ENCODE measurements at places on chromosomes 3 and 15.

DNA sequence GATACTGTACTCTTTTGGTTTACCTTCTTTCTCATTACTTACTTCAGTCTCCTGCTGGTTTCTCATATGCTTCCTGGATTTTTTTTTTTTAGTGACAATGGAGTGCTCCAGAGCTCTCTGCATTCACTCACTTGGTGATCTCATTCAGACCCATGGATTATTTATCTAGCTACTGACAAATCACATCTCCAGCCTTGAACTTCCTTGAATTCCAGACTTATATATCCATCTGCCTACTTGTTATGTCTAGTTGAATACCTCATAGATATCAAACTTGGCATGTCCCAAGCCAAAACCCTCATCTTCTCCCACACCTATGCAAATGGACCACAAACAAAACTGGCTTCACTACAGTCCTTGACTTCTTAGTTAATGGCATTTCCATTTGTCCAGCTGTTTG is 234.7 kb upstream of the ZPLD1 start:
- no peak for DNase-seq

DNA sequence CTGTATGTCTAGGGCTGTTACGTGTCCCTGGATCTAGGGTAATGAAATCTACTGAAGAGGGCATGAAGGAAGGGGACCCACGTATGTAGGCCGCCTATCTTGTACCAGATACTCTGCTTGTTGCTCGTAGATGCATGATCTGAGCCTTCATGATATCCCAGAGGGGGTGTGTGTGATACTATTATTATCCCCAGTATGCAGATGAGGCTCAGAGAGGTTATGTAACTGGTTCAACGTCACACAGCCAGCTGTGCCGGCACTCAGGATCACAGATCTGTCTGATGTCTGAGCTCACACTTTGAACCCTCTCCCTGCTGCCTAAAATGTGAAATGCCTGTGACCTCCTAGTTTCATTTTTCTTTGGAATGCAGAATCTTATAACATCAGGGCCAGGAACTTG is 36.2 kb upstream of the SEC13 start:
- DNase-seq, result no peak

GRCh38 chr15:22806156-22806555 is 19.7 kb downstream of the NIPA1 start:
- no peak for DNase-seq

DNA sequence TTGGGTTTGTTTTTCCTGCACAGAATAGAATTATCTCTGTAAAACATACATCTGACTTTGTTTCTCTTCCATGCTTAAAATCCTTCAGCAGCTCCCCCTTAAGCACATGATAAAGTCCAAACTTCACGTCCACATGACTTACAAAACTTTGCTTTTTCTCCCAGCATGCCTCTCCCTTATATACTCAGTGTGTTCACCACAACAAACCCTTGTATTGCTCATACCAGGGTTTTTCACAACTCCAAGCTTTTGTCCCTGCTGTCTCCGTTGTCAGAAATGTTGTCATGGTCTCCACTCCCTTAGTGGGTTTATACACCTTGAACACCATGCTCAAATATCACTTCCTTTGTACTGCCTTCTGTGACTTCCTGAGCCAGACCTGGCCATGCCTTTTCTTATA is 91.1 kb upstream of the MITF start:
- DNase-seq, result no peak

DNA sequence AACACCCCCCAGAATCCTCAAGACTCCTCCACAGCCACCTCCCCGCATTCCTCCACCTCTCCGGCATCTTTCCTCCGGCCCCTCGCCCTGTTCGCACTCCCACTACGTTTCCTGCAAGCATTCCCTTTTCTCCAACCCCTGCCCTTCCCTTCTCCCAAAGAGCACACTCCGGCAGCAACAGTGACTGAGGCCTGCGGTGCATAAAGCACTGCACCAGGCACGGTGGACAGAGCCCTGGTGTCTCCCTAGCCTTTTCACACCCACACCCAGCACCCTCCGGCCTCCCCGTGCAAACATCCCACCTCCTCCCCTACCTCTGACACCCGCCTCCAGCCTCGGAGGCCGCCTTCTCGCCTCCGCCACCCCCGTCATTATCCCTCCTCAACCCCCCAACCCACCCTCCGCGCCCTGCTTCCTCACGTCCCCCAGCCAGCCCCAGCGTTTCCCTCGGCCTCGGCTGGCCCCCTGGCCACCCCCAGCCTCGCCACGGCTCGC is 577 bp downstream of the ZNF148 start:
- peak; percentile 18 for DNase-seq

GRCh38 chr3:178325330-178325729 is 210.9 kb upstream of the KCNMB2 start:
- DNase-seq, result peak; percentile 3

DNA sequence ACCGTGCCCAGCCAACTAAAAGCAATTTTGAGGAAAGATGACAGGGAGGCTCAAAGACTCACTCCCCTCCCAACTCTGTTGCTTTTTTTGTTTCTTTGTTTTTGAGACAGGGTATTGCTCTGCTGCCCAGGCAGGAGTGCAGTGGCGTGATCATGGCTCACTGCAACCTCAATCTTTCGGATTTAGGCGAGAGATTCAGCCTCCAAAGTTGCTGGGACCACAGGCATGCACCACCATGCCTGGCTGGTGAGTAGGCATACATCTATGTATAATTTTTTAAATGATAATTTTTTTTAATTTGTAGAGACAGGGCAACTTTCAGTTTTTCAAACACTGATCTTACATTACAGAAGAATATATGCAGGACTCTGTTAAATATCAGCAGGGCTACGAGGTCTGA is 15.8 kb upstream of the THUMPD3 start:
- DNase-seq, result no peak

- DNase-seq, result no peak
Measured at GRCh38 chr15:52439470-52439869, 89.2 kb downstream of the MYO5A start.

DNA sequence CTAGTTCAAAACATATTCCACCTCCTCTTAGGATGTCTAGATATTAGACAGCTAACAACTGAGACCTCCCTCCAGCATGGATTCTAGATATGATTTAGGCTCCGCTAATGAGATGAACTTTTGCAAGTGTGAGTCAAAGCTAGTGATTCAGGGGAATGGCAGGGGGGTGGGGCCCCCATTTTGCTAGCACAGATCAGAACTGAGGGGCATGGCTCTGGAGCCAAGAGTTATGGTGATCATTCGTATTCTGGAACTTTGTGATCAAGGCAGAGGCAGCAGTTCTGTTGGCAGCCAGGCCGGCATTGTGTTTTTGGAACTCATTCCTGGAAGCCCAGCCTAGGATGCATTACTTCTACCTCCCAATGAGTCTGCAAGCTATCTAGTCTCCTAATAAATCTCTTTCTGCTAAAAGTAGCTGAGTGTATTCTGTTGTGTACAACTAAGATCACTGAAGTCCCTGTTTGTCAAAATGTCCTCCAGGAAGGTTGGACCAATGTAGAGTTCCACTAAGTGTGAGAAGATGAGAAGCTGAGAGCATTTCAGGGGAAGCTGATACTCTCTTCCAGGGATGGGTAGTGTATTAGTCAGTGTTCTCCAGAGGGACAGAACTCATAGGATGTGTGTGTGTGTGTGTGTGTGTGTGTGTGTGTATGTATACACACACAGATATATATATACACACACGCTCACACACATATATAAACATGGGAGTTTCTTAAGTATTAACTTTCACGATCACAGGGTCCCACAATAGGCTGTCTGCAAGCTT is 312.7 kb downstream of the TLE3 start:
- no peak for DNase-seq

DNA sequence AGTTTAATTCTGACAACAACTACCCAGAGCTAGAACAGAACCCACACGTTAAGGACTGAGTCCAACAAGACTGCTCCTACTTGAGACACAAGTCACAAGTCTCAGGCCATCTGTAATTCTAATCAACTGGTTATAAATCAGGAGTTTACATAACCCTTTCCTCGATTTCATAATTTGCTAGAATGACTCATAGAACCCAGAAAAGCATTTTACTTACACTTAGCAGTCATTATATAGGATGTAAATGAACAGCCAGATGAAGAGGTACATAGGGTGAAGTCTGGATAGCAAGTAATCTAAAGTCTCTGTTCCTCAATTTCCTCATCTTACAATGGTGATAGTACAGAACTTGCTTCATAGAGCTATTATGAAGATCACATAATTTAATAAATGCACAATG is 1018.2 kb downstream of the DIPK2A start:
- DNase-seq, result no peak

DNA sequence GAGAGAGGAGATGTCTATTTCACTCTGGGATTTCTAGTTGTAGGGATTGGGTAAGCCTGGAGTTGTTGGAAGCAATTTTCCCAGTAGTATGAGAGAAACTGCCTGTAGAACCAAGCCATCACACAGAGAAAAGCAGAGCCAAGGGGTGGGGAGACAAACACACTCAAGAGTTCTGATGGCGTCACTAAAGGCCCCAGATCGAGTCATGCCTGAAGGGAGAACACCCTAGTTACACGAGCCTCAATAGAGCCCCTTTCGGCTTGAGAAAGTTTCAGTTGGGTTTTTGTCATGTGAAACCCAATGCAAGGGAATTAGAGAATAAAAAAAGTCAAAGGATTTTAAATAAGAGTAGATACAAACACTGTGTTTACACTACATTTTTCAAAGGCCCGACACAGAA is 66.1 kb upstream of the PFN2 start:
- no peak for DNase-seq

- no peak for DNase-seq
Measured at GRCh38 chr3:113277414-113277813, 66.1 kb downstream of the BOC start.

DNA sequence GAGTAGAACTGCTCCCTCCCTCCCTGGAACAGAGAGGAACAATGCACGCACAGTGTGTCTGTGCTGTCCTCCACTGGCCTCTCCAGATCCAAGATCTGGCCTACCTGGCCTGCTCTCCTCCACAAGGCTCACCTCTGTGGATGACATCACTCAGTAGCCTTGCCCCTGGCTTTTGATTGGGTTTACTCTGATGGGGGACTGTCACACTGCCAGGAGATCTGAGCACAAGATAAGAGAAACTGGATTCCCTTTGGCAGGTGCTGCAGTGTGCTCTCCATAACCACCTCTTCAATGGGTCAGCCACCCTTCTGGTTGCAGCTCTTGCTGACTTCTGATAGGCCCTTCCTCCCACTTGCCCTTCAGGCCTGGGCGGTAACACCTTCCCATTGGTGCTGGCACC is 22.6 kb upstream of the ANO10 start:
- DNase-seq, result no peak

DNA sequence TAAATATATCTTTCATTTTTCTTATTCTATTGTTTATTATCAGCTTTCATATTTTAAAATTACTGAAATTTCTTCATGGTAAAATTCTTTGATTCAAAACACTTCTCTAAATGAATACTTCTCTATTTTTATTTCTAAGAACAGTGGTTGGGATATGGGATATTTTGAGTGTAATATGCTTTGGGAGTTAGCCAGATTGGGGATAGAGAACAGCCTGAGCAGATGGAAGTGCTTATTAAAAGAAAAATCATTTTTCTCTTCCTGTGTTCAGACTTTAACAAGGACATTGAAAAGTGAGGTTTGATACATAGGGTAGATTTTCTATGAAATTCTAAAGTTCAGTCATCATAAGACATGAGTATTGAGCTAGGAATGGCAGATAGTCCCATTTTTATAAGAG is 84.8 kb downstream of the COL6A5 start:
- no peak for DNase-seq

DNA sequence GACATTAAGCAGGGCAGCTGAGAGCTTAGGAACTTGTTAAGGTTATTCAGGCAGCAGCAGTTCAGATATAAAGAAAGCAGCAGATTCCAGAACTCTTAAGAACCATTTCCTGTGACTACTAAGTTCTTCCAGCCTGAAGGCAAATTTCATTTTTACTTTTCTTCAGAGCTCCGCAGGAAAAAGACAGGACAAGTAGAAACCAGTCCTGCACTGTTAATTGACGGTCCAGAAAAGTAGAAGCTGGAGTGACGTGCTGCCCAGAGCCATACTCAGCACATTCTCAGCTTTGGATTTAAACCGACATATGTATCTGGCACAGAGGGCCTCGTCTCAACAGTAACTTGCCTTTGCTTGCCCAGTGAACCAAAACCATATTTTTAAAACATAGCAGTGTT is 219.4 kb upstream of the STRIT1 start:
- DNase-seq, result no peak

- DNase-seq, result peak; percentile 88
Measured at GRCh38 chr15:96327155-96327741, 3.3 kb upstream of the NR2F2 start.

DNA sequence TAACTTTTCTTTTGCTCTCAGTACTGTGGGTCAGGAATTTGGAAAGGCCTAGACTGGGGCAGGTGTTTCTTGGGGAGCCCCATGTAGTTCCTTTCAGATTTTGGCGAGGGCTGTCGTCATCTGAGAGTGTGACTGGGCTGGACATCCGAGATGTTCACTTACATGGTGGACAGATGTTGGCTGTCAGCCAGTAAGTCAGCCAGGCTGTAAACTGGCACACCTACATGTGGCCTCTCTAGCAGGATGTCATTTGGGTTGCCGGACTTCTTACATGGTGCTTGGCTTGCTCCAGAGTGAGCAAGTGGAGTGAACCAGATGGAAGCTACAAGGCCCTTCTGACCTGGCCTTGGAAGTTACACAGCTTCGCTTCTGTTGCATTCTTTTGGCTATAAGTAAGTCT is 20.7 kb downstream of the TATDN2 start:
- DNase-seq, result no peak

GRCh38 chr3:187799942-187800641 is 54.8 kb upstream of the BCL6 start:
- DNase-seq, result no peak

- no peak for DNase-seq
Measured at GRCh38 chr3:36695769-36696137, 68.6 kb downstream of the DCLK3 start.

Measured in LoVo (cell line).